ENCODE measurements at places on chromosomes 7 and 10. TPM values are rescaled to one million over a fixed set of nuclear protein-coding genes. Genes with fewer than 3 reads are reported as not detected.

Gene CALML5
- not detected for total RNA-seq

Gene CPA2
- total RNA-seq = not detected

Gene TMEM60
- total RNA-seq = 11.7 TPM

Gene LIPF
- total RNA-seq = not detected

Gene EEF1AKMT2
- total RNA-seq = 15.7 TPM

Gene DPP6
- not detected for total RNA-seq

Gene SFRP4
- 95.2 TPM for total RNA-seq

Gene ANKRD22
- not detected for total RNA-seq
